Ureter (tissue), 1 donor: ENCODE measurements at places on chromosomes 1 and 21.
A peak's percentile ranks its signal among the peaks of the same experiment; 100 is the strongest.

GRCh38 chr1:208222376-208223126 is 21.6 kb downstream of the PLXNA2 start:
- DNase-seq: no peak

- no peak for DNase-seq
These were observed 32.9 kb downstream of the RAB3B start for GRCh38 chr1:51957618-51958017.

DNA sequence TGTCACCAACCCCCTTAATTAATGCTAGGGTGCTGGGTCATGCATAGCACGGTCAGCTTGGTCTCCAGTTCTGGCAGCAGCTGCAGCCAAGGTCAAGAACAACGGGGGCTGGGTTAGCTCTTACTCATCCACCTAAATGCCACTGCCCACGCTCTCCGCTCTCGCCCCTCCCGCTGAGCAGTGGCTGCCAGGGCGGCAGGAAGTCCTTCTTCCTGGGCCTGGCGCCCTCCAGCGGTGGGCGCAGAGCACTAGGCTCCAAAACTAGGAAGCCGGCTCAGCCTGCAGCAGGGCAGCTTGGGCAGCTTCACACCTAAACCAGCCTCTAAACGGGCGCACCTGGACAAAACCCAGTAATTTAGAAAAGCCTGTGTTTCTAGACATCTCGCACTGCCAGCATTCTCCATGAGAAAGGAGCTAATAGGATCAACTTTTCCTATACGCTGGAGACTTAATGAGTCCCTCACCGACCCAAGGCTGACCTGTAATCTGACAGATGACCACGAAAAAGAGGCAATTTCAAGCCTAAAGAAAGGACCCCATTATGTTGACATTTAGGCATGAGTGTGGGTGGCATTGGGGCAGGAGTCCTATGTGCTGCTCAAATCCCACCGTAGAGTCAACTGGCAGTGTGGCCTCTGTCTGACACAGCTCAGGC is 78.4 kb upstream of the LRRN2 start:
- DNase-seq: peak; percentile 73

DNA sequence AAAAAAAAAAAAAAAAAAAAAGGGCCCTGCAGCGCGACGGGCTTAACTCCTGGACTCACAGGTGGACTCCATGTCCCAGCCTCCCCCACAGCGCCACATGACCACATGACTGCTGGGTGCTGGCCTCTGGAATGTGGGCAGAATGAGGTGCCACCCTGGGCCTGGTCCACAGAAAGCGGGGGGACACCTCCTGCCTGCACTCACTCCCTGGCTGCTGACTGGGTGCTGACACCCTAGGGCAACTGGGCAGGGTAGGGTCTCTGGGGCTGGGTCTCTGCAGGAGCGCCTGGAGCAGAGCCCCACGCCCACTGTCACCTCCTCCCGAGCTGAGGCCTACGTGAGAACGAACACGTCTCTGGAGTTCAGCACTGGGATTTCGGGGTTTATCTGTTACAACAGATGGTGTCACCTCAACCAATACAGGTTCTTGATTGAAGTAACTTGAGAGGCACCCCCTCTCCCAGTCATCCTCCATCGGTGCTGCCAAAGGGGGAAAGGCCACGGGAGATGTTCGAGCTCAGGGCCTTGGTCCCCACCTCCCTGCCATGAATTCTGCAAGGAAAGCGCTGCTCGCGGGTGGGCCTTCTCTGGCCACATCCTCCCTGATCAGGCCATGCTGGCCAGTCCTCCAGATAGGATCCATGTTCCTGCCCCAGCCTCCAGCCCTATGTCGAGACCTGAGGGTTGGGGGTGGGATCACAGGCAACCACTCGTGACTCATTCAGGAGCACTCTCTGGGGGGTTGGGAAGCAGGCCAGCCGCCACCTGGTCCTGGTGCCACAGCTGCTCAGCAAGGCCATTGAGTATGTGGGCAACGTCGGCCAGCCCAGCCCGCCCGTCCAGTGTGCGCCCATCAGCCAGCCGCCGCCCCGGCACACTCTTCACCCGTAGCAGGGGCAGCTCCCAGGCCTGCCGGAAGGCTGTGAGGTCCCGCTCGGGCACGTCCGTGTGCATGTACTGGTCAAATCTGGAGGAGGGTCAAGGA is 5.4 kb downstream of the CPLANE2 start:
- DNase-seq: no peak
